Cardiac fibroblast (primary cell): ENCODE measurements at places on chromosomes 7 and 10.

DNA sequence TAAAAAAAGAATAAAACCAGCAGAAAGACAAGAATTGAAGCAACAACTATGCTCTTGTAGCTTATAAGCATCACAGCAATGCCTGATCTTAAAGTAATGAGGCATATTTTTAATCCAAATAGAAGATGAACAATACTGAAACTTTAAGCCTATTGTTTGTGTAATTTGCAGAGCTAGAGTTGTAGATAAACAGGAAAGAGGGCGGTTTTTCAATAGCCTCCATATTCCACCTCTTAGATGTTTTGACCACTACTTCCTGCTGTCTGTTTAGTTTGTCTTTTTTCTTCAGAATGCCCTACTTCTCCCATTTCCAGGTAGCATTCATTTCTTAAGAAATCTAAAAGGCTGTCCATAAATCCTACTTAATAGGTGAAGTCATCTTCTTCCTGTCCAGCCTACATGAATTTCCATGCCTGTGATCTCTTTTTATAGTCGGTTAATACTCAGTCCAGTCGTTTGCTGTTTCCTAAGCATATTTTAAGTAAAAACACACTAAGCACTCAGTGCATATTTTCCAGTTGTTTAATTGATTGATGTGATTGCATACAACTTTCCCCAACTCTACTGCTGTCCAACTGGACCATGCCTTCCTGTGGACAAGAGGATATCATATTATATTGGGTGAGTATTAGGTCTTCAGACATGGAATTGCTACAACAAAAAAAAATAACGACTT is 308.1 kb downstream of the TFEC start:
- no peak for DNase-seq

DNA sequence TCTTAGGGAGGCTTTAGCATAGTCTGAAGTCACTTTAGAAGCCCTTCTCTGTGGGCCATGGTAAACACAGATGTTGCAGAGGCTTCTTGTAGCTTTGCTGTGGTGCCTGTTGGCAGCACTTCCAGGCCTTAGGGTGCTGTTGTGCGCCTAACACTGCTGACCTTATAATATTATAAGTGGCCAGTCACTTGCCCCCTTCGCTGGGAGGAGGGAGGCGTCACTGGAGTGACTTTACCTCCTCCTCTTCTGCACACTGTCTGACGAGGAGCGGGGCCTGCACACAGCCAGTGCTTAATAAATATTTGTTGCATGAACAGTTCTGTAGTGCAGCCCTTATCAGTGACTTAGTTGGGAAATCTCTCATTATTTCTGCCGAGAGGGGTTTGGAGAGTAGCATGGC is 63.3 kb downstream of the WDR37 start:
- DNase-seq, result no peak

- no peak for DNase-seq
These were observed 29.9 kb upstream of the PBLD start for GRCh38 chr10:68362590-68362989.

- DNase-seq, result no peak
These were observed 65.4 kb upstream of the MXI1 start for GRCh38 chr10:110141871-110142635.

DNA sequence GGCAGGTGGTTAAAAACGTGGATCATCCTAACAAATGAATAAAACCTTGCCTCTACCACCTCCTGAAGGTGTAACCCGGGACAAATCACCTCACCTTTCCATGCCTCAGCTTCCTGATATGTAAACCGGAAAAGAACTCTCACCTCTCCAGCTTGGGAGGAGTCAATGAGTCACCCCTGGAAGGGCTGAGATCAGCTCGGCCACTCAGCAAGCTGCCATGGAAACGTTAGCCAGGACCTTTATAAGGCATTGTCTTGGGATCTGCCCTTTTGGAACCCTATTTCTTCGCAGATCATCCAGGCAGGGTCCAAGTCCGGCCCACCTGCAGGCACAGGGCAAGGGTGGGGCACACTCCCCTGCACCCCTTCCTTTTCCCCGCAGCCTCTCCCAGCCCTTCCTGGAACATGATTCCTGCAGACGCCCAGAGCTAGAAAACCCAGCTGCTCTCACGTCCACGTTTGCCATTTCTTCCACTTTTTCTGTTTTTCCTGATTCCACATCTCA is 81.6 kb upstream of the PFKP start:
- no peak for DNase-seq

DNA sequence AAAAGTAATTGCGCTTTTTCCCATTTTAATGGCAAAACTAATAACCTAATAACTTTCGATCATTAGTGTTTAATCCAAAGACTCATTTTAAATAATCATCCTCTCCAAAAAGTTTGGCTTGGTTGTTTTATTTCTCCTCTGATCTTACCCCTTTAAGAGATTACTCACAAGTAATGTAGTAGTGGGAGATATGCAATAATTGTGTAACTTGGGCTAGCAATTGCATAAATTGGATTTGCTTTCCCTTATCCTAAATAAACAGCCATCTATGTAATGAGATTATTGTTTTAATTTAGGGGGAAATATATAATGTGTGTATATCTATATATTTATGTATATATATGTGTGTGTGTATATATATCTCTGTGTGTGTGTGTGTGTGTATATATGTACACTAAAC is 82.5 kb downstream of the RNLS start:
- DNase-seq, result peak; percentile 59

- no peak for DNase-seq
These were observed 17.5 kb downstream of the FAM20C start for GRCh38 chr7:209906-210305.

- peak; percentile 83 for DNase-seq
These were observed at the start of gene C7orf57 for GRCh38 chr7:48035301-48035966. Gene C7orf57, plus strand, starts transcription at chr7:48035543. Its CDS starts 766 bp downstream, at chr7:48036309.
